ENCODE measurements at places on chromosomes 7 and 10. TPM values are rescaled to one million over a fixed set of nuclear protein-coding genes. Genes with fewer than 3 reads are reported as not detected.

DNA sequence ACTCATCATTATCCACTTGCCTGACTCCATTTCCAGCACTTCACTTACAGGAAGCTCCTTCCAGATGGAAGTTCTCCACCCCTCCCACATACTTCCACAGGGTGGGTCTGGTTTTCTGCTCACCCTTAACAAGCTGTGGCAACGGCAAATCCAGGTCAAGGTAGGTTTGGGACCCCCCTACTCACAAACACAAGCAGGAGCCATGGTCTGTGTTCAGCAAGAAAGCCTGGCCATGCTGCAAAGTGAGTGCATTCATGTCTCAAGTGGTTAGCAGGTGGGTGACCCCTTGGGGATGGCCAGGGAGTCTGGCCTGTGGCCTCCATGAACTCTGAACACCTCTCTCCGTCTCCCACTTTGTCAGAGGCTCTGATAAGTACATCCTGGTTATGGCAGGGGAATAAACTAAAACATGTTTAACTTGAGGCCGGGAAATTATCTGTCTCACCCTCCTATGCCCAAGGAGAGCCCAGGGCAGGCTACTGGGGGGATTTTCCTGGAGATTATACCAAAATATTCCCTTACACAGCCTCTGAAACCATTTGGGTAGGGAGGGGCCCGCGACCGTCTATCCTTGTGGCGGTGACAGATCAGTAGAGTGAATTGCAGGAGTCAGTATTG lies 844 bp downstream of the XPNPEP1 start:
- DNase-seq: no peak

DNA sequence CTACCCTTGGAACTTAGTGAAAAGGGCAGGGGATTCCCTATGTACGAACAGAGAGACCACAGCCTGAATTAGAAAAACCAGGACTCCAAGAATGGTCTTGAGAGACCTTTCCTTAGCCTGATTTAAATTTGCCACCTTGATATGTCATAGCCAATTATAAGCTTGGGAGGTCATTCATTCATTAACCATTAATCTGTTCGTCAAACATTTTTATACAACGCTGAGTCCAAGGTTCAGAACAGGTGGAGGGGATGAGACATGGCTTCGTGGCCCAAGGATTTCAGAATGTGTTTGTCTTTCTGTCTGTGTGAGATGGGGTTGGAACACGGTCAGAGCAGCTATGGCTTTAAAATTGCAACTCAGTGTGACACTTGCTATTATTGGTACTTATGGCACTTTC lies 158.0 kb downstream of the PAXIP1 start:
- DNase-seq: no peak

DNA sequence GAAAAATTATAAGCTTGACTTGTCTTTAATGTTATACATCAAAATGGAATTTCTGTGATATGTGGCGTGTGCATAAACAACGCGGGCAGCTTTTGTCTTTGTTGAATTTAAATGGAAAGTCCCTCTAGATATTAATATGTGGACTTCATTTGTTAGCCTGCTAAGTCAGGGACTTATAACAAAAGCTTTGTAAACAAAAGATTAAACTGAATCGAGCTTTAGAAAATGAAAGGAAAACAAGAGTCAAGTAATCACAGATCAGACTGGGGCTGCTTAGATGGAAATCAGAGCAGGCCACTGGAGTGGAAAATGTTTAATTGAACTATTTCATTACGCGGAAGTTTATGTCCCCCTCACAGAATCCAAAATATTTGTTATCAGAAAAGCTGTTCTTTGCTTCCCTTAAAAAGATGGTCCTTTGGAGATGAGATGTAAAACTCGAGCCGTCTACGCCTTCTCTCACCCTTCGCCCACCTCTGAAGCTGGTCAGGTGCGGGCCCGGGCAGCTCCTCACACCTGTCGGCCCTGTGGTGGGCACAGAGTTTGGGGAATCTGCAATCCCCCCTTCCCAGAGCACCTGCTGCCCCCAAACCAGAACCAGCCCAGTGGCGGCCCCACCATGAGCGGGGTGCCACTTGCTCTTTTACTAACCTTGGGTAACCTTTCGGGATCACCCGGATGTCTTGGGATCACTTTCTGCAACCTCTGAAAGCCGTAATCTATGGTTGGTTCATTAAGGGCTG lies 116.2 kb downstream of the EBF3 start:
- DNase-seq: no peak

- DNase-seq: no peak
Observed at GRCh38 chr10:6279540-6280267, 77.0 kb downstream of the PFKFB3 start.

DNA sequence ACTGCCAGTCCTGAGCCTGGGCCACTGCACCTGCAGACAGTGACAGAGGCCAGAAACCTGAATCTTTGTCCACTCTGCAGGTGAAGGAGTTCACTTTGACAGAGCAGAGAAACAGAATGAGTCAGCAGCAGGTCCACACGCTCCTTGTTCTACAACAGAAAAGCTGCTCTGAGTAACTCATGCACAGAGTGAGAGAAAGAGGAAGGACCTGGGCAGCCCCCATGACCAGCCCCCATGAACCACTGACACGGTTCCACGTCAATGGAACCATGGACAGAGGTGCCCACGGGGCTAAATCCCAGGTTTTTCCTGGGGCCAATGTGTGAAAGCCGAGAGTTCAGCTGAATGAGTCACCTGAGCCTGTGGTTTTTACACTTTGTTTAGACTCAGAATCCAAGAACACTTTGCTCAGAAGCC lies 40.8 kb upstream of the CTBP2 start:
- no peak for DNase-seq

DNA sequence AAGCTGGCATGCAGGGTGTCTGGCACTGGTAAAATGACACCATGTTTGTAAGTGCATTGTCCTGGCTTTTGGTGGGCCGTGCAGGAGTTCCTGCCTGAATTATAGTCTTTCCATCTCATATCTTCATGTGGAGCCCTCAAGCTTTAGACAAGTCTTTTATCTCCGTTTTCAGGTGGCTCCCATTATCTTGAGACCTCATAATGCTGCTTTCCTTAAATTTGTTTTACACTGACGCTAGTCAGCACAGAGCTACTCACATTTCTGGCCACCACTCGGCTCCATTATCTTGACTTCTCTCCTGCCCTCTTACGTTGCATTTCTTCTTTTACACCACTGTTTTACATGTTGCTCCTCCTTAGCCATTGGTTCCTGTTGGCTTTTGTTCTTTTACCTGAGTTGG lies 37.2 kb downstream of the LRRC4 start:
- DNase-seq: no peak

- no peak for DNase-seq
Observed at GRCh38 chr10:2575460-2575859, 491.9 kb upstream of the PFKP start.

DNA sequence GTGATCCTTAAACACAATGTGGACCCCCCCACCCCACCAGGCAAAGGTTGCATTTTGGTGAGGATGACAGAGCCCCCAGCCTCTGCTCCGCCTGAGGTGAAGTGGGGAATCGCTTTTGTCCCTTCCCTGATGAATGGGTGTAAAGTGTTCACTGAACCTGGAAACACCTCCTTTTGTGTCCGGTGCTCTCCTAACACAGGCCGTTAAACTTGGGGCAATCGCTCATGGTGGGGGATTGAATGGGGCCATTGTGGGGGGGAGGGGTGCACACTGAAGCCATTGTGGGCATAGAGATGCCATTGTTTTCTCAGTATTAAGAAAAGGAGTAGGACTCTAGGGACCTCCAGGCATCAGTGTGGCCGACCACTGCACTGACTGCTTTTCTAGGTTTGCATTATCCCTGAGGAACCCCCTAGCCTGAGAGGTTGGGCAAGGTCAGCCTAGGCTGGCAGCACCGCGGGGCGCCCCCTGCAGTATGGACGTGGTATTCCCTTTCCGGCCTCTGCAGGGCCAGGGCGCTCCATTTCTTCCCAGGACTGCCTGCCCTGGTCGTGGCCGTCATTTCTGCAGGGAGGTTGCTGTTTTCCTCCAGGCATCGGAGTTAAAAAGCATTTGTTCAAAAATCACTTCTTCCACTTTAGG lies 158.3 kb downstream of the TCF7L2 start:
- no peak for DNase-seq

DNA sequence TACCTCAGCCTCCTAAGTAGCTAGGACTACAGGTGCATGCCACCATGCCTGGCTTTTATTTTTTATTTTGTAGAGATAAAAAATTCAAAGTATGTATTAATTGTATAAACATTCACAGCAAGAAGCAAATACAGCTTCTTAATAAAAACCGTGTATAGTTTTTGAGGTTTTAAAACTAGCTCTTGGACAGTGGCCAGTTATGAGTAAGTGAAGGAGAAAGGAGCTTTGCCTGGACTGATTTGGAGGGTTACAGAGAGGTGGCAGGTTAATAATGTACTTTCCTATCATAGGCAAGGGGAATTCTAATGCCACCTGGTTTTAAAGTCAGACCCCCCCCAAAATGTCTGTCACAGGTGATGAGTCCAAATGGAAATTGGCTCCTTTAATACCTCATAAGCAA lies 43.4 kb downstream of the ZNRF2 start:
- no peak for DNase-seq

GRCh38 chr10:129322933-129323820 lies 143.9 kb upstream of the MGMT start:
- no peak for DNase-seq

DNA sequence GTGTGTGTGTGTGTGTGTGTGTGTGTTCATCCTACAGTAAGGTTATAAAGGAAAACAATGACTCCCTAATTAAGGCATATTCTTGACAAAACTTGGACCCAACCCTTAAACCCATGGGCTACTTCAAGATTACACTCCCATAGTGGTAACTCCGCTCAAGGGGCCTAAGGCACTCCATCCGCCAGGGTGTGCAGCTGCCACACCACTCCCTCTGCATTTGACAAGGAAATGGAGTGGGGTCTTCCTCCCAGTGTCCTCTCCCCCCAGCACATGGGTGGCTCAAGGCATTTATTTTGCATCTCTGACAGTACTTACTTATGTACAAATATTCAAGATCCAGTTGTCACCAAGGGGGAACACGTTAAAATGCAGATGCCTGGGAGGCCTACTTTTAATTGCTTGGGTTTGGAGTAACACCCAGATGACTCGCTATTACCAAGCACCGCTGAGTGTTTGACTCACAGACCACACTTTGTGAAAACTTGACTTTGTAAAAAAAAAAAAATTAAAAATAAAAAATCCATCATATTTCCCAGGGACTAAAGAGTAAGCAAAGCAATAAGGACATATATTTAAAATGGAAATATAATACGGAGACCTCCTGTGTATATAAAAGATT lies 53.0 kb upstream of the AGR3 start:
- DNase-seq: no peak

- no peak for DNase-seq
Observed at GRCh38 chr7:101744588-101744987, 72.8 kb upstream of the CUX1 start.

DNA sequence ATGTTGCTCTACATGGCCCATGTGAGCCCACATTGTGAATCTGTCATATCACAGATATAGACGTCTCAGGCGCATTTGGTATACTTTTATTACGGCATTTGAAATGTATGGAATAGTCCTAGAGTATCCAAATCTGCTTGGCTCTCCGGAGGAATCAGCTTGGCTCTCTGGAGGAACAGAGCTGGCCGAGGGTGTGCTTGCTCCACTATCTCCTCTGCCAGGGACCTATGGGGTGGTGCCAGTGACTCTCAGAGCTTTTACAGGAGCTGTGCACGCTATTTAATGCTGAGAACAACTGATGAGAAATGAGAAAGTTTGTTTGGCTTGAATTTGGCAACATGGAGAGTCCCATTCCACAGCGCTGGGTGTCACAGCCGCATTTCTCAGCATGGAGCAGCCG lies 144.0 kb downstream of the ZMYND11 start:
- no peak for DNase-seq

GRCh38 chr7:111162692-111163091 lies 71.8 kb downstream of the LRRN3 start:
- DNase-seq: no peak

ERV3-1 gene
- polyA plus RNA-seq: 19.9 TPM

GNGT1 gene
- not detected for polyA plus RNA-seq

ZNF248 gene
- 17.9 TPM for polyA plus RNA-seq

Measured in forelimb muscle (tissue), 1 donor.